ENCODE measurements at places on chromosomes 12 and 14.

DNA sequence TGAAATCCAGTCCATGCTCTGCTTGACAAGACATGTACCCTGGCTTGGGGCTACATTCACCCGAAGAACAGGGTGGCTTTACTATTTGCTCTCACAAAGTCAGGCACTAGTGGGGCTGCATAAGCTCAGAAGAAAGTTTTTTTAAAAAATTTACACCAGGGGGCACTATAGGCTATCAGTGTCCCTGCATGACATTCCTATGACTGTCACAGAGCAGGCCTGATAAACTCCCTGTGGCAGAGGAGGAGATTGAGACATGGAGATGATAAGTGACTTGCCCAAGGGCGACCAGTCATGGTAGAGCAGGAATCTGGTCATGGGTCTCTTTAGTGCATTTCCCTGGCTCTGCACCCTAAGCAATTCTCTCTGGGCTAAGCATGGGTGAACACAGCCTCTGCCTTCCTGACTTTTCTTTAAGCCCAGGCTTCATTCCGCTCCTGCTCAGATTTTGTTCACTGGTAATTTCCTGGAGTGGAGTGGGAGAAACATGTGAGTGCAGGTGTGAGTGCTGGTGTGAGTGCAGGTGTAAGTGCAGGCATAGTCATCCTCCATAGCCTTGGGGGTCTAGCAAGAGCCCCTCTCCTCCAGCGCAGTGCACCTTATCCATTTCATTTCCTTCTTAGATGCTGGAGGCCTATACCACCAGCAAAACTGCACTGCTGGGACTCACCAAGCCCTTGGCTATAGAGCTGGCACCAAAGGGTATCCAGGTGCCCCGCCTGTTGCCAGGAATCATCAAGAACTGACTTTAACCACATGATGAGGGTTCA lies 91.6 kb downstream of the DHRS2 start:
- DNase-seq = no peak

DNA sequence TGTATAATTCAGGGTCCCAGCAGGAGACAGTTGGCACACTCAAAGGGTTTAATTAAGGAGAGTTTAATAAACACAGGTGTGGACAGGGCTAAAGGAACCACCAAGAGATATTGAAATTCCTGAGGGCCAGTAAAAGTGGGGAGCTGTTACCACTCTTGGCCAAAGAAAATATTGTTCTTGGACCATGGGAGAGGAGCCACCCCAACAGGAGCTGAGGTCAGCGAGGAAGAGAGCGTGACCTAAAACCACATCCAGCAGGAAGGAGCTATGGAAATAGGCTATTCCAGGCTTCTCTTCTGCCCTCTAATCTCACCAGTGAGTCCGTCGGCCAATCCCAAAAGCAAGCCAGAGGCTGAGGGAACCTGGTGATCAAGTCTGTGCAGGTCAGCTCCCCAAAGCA lies 390.8 kb downstream of the MED13L start:
- no peak for DNase-seq

DNA sequence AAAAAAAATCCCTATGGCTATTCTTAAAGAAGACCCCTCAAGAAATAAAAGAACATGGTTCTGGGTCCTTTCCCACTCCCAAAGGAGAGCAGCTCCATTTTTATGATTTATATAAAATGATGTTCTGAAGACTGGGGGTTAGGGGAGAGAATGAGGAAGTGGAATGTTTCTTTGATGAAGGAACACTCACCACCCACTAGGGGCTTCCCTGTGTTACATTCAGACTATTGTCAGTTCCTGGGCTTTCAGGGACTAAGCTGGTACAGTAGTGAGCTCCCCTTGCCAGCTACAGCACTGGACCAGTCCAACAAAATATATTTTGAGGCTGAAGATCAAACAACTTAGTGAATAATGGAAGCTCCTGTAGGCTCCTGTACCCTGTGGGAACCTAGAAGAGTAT lies 98.9 kb downstream of the HMGA2 start:
- DNase-seq = no peak

DNA sequence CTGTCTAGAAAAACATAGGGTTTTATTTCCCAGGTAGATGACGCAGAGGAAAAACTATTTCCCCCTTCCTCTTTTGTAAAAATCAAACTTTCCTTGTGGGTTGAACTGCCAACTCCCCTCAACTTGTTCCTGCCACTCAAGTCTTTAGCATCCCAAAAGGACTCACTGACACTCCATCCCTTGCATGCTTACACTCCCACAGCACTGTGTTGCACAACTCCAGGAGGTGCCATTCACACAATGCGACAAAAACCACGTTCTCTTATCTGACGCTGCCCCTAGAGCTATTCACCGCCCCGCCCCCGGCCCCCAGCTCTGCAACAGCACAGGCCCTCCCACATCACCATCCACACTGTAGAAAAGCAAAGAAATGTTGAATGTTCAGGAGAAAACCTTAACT lies 16.9 kb upstream of the STON2 start:
- DNase-seq = no peak

GRCh38 chr12:93065896-93066295 lies 136.8 kb upstream of the EEA1 start:
- no peak for DNase-seq

DNA sequence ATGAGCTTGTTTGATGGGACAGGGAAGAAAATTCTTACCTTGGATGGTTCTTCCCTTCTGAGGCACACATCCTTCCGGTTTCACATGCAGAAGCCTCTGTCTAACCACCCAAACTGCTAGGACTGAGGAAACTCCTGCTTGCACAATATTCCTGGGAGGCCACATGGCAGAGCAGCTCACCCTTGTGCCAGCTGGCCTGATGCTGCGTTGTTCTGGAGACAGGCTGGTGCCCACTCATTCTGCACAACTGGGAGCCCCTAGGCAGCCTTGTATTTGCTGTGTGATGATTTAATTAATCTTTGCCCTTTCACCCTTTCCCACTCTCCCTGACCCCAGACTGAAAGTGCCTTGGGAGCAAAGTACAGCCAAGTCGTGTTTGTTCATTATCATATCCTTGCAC lies 130.8 kb downstream of the RTN1 start:
- no peak for DNase-seq

DNA sequence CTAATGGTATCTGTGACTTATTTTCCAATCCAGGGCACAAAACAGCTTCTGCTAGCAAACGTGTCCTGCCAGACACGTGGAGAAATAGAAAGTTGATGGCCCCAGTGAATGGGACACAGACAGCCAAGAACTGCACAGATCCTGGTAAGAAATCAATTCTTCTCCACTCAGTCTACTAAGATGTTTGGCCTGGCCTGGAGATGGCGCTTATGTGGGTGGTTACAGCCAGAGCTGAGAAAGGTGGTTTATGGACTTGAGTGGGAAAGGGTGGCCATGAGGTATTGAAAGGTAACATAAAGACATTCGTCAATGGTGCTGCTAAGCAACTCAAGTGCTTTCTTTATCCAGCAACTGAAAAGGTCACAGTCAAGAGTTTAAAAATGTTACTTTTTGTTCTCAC lies 2.9 kb downstream of the SLC24A4 start:
- no peak for DNase-seq

- no peak for DNase-seq
Measured at GRCh38 chr12:27623645-27624044, 72.6 kb upstream of the REP15 start.

GRCh38 chr12:570921-571794 lies 92.1 kb downstream of the NINJ2 start:
- DNase-seq = no peak

- DNase-seq = no peak
Measured at GRCh38 chr14:73153272-73153671, 17.0 kb downstream of the PSEN1 start.

DNA sequence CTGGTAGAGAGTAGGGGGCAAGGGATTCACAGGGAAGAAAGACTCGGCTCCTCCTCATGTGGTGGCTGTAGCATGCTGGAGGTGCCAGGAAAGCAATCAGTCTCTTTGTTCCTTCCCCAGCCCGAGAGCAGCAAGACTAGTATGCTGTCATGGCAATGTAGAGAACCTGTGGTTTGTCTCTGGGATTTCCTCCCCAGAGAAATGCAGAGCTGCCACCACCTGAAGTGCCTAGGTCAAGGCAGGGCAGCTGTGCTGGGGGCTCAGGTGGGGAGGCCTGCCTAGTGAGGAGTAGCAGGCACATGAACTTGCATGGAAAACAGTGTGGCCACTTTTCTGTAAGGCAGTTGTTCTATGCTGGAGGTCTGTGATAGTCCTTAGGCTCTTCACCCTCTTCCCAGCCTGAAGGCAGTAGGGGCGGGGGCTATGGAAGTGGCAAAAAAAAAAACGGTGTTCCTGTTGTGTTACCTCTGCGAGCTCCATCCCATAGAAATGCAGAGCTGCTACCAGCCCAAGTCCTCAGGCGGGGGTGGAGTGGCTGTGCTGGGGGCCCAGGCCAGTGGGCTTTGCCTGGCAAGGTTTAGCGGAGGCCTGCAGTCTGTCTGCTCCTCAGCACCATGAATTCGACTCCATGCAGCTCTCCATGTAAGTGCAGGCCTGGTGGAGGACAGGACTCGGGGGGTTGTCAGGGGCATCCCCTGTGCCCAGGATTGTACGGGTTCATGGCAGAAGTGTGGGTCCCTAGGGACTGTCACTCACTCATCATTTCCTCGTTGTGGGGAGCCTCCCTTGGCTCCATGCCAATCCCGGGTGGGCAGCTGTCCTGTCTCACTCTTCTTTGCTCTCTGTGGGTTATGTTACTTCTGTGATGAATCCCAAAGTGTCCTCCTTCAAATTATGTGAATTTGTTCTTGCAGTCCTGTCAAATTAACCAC lies 4.1 kb upstream of the CLEC4D start:
- no peak for DNase-seq

DNA sequence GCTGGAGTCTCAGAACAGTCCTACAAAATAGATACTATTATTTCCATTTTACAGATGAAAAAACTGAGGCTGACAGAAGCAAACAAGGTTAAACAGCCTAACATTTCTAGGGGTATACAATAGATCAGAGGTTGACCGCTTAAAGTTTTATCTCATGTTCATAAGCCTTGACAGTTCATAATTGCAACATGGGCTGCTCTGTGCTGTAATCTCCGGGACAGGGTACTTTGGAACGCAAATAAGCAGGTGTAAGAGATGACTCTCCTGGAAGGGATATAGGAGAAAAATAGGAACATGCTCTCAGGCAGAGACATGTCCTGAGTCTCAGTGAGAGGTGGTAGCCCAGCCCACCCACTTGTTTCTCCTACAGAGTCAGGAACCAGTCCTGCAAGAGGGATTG lies 72.8 kb upstream of the RBM19 start:
- DNase-seq = no peak

- no peak for DNase-seq
Measured at GRCh38 chr14:74400919-74401503, 25.0 kb downstream of the SYNDIG1L start.

GRCh38 chr12:40515041-40515816 lies 177.0 kb upstream of the CNTN1 start:
- DNase-seq = no peak

- DNase-seq = no peak
Measured at GRCh38 chr14:37232907-37233481, 35.3 kb downstream of the MIPOL1 start.

DNA sequence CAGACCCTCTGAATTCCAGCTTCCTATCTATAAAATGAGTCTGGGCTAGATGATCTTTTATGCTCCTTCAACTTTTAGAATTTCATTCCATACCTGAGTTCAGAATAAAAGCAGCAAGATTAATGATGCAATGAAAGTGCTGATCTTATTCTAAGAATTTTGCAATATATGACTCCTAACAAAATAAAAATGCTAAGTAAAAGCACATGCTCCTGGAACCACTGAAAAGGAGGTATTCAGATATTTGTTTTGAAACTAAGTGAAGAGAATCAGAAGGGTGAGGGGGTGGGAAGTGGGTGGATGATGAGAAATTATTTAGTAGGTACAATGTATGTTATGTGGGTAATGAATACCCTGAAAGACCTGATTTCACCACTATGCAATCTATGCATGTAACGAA lies 216.6 kb downstream of the PTPRO start:
- DNase-seq = no peak

- no peak for DNase-seq
Measured at GRCh38 chr12:71645268-71645667, 18.4 kb downstream of the ZFC3H1 start.

- no peak for DNase-seq
Measured at GRCh38 chr14:55904086-55904485, 214.1 kb upstream of the PELI2 start.

DNA sequence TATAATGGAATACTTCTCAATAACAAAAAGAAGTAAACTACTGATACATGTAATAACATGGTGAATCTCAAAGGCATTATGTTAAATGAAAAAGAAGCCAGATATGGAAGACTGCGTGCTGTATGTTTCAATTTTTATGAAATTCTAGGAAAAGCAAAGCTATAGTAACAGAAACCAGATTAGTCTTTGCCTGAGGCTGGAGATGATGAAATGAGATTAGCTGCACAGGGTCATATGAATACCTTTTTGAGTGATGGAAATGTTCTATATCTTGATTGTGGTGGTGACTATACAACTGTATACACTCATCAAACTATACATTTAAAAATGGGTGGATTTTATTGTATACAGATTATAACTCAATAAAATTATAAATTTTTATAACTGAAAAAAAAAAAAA lies 113.5 kb downstream of the TMEM30B start:
- DNase-seq = no peak

DNA sequence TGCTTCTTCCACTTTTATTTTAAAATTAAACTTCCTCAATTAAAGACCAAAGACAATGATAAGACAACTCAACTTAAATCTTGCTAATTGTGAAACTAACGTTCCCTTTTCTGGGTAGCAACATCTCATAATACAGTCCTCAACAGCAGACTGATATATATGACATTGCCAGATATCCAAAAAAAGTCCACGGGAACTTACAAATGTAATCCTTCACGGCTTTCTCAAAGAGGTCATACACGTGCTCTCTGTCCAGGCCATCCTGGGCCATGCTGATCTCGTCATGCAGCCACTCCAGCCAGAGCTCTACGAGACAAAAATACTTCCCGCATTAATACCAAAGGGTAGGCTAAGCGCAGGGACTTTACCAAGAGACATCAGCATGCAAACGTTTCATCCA lies 13.3 kb downstream of the SART3 start:
- no peak for DNase-seq

- no peak for DNase-seq
Measured at GRCh38 chr14:36553656-36554260, 28.7 kb downstream of the NKX2-8 start.

- no peak for DNase-seq
Measured at GRCh38 chr12:91422811-91423692, 240.4 kb upstream of the DCN start.

DNA sequence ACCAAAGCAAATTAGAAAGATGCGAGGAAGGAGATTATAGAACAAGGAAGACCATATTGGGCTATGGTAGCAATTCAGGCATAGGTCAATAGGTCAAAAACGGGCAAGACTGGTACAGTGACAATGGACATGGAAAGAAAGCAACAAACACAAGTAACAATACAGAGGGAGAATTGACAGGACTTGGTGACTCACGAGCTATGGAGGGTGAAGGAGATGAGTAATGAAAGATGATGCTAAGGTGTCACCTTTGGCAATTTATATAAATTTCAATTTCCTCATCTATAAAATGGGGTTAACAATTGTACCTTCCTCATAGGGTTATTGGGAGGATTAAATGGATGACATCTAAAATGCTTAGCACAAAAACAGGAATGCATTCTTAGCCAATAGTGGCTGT lies 15.1 kb upstream of the DUSP16 start:
- no peak for DNase-seq

All from activated T-cell treated with anti-CD3 and anti-CD28 coated beads for 1 hour (primary cell).